Cerebellum (tissue), 4 donors: ENCODE measurements at places on chromosomes 5 and 9.
A peak's percentile ranks its signal among the peaks of the same experiment; 100 is the strongest.

GRCh38 chr9:93859431-93860215, 95.5 kb downstream of the BARX1 start:
- no peak for DNase-seq

DNA sequence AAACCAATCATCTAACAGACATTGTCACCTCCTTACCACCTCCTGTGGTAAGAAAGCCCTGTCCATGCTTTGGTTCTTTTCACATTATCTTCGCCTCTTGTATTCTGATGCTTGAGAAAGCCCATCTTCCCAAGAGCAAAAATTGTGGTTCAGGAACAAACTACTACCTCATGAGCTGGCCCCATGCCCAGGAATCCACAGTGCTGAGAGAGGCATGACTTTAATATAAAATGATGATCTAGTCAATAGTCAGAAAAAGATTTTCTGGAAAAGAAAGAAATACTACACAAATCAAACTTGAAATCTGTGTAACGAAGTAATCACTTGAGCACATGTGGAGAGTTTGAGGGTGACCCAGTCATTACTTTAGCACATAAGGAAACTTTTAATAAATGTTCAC, 94.7 kb downstream of the FGF10 start:
- DNase-seq: no peak

DNA sequence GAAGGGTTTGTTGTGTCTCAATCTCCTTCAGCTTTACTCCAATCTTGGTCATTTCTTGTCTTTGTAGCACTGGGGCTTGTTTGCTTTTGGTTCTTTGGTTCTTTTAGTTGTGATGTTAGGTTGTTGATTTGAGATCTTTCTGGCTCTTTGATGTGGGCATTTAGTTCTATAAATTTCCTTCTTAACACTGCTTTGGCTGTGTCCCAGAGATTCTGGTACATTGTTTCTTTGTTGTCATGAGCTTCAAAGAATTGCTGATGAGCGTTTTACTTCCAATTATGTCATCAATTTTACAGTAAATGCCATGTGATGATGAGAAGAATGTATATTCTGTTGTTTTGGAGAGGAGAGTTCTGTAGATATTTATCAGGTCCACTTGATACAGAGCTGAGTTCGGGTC, 353.3 kb downstream of the MAN2A1 start:
- DNase-seq: no peak

DNA sequence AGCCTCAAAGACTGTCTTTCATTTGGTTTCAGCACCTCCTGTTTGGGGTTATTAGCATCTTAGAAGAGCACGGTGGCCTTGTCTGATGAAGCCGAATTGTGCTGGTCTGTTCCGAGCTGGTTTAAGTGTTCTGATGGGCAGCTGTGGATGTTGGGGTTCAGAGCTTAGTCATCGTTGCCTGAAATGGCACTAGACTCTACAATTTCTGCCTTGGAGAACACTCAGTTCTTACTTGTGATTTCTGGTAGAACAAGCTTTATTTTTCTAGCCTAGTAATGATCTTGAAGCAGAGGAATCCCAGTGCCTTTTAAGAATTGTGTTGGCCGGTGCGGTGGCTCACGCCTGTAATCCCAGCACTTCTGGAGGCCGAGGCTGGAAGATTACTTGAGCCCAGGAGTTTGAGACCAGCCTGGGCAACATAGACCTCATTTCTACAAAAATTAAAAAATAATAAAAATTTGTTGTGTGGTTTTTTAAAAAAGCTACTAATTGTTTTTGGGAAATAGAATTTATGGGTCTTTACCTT, 7.8 kb downstream of the FBXW5 start:
- DNase-seq: no peak

GRCh38 chr9:5436441-5436840, 1.3 kb downstream of the PLGRKT start:
- no peak for DNase-seq

DNA sequence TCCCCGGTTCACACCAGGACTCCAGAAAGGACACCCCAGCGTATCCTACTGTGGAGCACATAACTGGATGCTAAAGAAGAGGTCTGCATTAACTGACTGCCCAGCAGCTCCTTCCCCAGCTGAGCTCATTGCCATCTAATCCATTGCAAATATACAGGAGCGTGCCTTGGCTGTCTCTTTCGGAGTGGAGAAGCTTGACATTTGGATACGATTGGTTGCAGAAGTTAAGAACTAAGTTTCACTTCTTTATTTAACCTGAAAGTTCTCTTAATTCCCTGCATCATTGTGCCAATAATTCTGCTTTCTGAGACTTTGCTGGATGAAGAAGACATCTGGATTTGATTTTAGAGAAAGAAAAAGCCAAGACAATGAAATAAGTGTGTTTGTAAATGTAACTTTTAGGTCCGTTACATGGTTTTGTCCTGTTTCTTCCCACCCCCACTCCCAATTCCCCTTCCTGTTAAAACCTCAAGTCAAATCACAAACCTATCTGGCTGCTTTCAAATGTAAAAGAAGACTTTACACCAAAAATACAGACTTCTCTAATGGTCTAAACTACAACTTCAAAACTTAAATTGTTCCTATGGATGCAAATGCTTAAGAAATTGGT, 33.9 kb downstream of the TAS2R1 start:
- DNase-seq: no peak

- DNase-seq: no peak
Observed at GRCh38 chr9:116589392-116590354, 97.4 kb upstream of the TRIM32 start.

- no peak for DNase-seq
Observed at GRCh38 chr5:2685651-2686272, 65.7 kb downstream of the IRX2 start.

DNA sequence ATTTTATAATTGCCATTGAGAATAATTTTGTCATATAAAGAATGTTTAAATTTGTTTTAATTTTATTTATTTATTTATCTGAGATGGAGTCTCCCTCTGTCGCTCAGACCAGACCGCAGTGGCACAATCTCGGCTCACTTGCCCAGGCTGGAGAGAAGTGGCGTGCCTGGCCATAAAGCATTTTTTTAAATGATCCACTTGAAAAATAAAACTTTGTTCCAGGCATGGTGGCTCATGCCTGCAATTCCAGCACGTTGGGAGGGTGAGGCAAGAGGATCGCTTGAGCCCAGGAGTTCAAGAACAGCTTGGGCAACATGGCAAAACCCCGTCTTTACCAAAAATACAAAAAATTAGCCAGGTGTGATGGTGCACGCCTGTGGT, 2.1 kb upstream of the SIT1 start:
- no peak for DNase-seq

GRCh38 chr5:116575326-116576052, 866 bp upstream of the SEMA6A start:
- DNase-seq: peak; percentile 30

GRCh38 chr5:6495433-6496206, 47.0 kb downstream of the UBE2QL1 start:
- DNase-seq: no peak
